Left ventricle myocardium superior (tissue), 1 donor: ENCODE measurements at places on chromosomes 4 and X.

DNA sequence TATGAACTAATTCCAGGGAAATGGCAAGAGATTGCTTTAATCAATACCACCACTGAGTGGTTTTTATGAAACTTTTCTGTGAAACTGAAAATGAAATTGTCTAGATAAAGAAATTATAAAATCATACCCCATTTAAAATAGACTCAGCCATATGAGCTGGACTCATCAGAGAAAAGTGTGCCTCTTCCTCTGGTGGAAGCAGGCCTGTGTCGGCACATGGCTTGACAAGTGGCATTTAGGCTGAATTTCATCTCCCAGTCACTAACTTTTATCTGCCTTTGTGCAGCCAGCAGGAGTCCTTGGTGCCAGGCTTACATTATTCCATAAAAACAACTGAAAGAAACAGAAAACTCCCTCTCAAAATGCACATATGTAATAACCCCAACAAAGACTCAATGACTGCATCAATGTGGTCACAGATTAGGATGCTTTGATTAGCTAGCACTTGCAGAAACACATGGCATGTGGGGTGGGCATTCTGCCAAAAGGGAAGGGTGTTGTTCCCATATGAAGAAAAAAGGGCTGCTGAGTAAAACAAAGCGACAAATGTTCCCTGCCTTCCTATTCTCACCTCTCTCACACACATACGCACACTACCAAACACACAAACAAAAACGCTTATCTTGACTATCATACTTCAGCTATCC is 232.3 kb downstream of the PABPC4L start:
- no peak for DNase-seq

GRCh38 chr4:32148111-32148666 is 1428.0 kb downstream of the PCDH7 start:
- DNase-seq, result no peak

DNA sequence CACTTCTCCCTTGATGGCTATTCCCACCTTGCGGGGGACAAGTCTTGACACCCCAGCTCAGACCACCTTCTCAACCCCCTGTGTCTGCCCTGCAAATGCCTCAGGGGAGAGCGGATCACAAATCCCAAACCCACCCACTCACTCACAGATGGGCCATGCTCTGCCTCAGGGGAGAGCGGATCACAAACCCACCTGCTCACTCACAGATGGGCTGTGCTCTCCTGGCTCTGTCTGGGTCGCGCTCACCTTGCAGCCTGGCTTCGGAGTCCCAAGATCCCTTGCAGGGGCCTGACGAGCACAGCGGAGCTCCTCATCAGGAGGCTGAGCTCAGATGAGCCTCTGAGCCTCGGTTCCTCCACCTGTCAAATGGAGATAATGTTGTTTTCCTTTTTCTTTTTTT is 38.6 kb downstream of the HTRA3 start:
- DNase-seq, result peak; percentile 29

- DNase-seq, result no peak
These were observed 62.5 kb upstream of the HOPX start for GRCh38 chr4:56743550-56743949.

GRCh38 chr4:37442062-37442323 is 197.4 kb downstream of the NWD2 start:
- DNase-seq, result no peak

DNA sequence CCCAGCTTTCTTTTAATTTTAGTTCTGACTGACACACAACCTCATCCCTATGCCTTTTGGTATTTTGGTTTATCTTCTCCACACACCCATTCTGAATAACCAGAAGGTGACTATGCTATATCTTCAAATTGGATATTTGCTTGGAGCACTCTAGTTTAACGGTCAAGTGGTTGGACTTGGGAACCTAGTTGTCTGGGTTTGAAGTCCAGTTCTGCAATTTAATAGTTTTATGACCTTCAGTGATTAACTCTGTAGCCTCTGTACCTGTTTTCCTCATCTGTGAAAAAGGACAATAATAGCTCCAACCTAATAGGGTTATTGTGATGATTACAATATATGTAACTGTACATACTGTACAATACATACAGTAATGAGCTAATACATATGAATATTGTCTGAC is 20.0 kb downstream of the PPM1K start:
- no peak for DNase-seq

DNA sequence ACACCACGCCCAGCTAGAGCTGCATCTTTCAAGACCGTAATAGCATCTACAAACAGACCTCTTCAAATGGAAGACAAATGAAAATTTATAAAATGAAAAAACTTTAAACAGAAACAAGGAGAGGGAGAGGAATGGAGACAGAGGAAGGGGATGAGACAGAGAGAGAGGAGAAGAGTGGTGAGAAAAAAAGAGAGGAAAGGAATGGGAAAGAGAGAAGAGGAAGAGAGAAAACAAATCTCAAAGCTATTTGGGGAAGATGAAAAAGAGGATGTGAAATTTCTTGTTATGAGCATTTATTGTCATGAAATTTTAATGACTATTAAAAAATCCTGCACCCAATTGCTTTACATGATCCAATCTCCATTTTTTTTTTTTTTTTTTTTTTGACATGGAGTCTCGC is 726.9 kb downstream of the GRID2 start:
- no peak for DNase-seq

GRCh38 chr4:65367306-65367705 is 303.0 kb downstream of the EPHA5 start:
- no peak for DNase-seq

GRCh38 chr4:25927361-25928195 is 13.6 kb downstream of the SMIM20 start:
- DNase-seq, result no peak

DNA sequence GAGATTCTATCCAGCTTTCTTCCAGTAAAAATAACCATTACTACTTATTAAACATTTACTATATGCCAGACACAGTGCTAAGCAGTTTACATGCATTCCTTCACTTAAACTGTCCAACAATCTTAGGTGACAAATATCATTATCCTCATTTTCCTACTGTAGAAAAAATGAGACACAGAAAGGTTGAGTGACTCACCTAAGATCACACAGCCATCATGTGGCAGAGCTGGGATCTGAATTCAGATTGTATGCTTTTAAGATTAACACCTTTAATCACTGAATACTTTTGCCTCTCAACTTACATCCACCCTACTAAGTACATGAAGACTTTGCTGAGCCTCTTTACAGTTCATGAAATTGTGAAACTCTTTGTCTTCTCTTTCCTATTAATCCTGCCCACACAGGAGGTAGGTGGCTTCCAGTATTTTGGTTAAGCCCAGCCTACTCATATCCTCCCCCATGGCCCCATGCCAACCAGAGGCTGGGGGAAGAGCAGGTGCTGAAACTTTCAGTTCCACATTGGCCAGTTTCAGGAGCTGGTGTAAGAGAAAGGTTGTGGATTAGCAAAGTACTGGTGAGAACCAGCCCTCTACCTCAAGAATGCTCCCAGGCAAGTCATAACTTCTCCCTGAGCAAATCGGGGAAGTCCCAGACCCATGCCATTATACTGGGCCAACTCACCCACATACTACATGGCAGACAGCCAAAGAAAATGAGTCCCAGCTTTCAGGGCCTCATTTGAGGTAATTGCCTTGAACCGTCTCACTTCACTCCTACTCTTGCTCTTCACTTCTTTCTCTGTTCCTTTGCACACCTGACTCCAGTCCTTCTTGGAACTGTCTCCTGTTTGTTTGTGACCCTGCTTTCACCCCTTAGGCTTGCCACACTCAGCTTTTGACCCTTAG is 211.1 kb downstream of the GUCY2F start:
- DNase-seq, result no peak

- no peak for DNase-seq
These were observed 22.8 kb downstream of the RPL9 start for GRCh38 chr4:39435659-39436563.

- DNase-seq, result no peak
These were observed 31.7 kb upstream of the ZNF41 start for GRCh38 chrX:47514533-47515235.

DNA sequence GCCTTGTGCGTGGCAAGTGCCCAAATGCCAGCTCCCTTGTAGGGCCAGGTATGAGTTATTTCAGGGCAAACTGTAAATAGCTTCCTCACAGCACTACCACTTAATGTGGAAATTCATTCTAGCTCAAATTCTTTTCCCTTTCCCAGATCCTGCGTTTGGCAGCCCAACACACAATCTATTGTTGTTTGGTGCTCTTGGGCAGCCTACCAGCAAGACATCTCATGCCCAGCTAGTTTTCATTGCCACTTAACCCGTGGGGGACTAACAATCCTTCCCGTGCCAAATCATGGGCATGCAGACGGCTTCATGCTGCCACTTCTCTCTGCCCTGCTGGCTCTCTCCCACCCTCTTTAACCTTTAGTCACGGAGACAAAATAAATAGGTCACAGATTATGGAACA is 454.2 kb downstream of the GRIA2 start:
- no peak for DNase-seq

DNA sequence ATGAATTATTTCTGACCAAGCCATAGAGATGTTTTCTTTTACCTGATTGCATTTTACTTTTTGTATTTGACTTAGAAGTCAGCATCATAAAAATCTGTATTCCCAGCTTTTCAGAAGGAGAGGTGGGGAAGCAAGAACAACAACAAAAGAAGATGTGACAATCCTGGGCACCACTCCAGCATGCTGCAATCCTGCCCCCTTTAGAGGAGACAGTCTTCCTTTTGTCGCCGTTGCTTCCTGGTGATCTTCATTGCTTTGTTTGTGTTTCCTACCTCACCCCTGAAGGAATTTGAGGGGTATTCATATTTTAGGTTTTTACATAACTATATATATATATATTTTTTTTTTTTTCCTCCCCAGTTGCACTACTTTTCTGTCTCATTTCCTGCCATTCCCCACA is 3.7 kb downstream of the QRFPR start:
- DNase-seq, result no peak

GRCh38 chr4:24846716-24847115 is 51.3 kb downstream of the SOD3 start:
- DNase-seq, result no peak

DNA sequence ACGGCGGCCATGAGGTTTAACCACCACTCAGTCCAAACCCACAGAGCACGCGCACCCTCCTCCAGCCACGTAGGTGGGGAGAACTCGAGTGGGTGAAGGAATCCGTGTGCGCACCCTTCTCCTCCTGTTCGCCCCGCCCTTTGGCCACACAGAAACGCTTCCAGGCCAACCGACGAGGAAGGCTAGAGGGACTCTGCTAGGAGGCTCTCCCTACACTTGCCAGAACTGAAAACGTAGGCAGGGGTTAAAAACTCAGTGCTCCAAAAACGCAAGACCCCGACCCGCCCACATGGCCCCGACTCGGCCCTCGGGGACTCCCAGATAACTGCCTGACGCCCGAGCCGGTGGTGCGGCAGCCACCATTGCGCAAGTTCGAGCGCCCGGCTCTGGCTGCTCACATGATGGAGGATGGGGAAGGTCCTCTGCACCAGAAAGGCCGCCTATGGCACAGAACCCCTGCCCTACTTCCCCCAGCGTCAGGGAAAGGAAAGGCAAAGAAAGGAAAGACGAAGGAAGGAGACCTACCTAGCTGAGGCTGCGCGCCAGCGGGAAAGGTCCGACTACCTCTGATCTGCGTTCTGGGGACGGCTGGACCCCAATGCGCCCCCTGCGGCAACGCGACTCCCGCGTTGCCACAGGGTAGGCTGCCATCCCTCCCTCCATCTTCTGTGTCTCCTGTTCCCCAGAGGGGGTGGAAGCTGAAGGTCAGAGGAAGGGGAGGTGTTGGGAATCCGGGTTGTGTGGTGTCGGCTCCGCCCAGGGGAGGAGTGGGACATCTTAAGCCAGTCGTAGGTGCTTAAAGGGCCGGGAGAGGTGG is 201.9 kb upstream of the AGTR2 start:
- DNase-seq, result peak; percentile 67

- DNase-seq, result peak; percentile 89
These were observed 39.2 kb upstream of the TLR3 start for GRCh38 chr4:186029571-186030398.

DNA sequence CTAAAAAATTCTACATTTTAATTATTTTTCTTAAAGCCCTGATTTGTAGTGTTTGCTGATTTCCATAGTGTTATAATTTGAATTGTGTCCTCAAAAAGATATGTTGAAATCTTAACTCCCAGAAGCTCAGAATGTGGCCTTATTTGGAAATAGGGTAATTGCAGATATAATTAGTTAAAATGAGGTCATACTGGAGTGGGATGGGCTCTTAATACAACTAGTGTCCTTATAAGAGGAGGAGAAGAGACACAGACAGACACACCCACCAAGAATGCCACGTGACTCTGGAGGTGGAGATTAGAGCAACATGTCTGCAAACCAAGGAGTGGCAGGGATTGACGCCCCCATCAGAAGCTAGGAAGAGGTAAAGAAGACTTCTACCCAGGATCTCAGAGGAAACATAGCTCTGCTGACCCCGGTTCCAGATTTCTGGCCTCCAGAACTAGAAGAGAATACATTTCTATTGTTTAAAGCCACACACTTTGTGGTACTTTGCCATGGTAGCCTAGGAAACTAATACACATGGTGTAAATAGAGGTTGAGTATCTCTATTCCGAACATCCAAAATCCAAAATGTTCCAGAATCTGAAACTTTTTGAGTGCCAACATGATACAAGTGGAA is 70.5 kb upstream of the IRF2 start:
- no peak for DNase-seq

DNA sequence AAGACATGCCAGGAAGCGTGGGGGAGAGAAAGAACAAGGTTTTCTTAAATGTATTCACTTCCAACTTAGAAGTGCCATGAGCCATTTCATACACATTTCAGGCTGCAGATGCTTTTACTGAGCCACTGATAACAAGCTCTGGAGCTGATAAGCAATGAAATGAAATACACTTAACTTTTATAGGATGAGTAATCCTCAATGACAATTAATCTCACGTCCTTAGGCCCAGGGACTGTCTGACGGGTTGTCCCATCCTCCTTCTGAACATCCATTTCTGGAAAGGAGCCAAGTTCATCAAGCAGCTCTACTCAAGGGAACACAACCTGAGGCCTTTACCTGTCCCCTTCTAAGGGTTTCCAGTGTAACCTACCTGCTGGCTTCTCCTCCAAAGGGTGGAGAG is 121.2 kb downstream of the PARM1 start:
- DNase-seq, result no peak

GRCh38 chrX:68238568-68238967 is 194.7 kb downstream of the OPHN1 start:
- no peak for DNase-seq

- no peak for DNase-seq
These were observed 16.6 kb upstream of the KLHL2 start for GRCh38 chr4:165190591-165191347.
